Endothelial cell of coronary artery (primary cell): ENCODE measurements at places on chromosomes 7 and 10. TPM values are rescaled to one million over a fixed set of nuclear protein-coding genes. Genes with fewer than 3 reads are reported as not detected.

ADIRF gene
- total RNA-seq, result 21.6 and 26.6 TPM in 2 replicates

CLCN1 gene
- total RNA-seq, result not detected in 2 replicates

CNOT4 gene
- total RNA-seq, result 7.4 and 10.7 TPM in 2 replicates

SLC13A1 gene
- not detected in 2 replicates for total RNA-seq

RNLS gene
- total RNA-seq, result 1.5 and 3.6 TPM in 2 replicates

RBM17 gene
- total RNA-seq, result 51.0 and 61.2 TPM in 2 replicates

TDRD1 gene
- not detected in 2 replicates for total RNA-seq

CTBP2 gene
- 87.1 and 120 TPM in 2 replicates for total RNA-seq
